Kidney (tissue), 22 donors: ENCODE measurements at places on chromosomes 4 and X.

GRCh38 chr4:71711985-71712348 lies 71.9 kb downstream of the GC start:
- DNase-seq, result no peak

DNA sequence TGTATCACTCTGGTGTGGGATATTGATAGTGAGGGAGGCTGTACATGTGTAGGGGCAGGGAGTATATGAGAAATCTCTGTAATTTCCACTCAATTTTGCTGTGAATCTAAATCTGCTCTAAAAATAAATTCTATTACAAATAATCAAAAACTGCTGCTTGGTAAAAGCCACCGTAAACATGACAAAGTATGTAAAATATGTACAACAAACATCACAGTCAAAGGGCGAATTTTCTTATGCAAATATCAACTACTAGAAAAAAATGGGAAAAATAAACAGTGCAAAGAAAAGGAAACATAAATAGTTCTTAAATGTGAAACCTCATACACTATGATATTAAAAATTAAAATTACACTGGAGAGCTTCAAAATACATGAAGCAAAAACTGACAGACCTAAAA lies 105.1 kb upstream of the DCLK2 start:
- DNase-seq, result no peak

- DNase-seq, result no peak
Measured at GRCh38 chr4:20255251-20255586, 3.5 kb downstream of the SLIT2 start.

- no peak for DNase-seq
Measured at GRCh38 chrX:16666541-16666940, 16.6 kb downstream of the S100G start.

DNA sequence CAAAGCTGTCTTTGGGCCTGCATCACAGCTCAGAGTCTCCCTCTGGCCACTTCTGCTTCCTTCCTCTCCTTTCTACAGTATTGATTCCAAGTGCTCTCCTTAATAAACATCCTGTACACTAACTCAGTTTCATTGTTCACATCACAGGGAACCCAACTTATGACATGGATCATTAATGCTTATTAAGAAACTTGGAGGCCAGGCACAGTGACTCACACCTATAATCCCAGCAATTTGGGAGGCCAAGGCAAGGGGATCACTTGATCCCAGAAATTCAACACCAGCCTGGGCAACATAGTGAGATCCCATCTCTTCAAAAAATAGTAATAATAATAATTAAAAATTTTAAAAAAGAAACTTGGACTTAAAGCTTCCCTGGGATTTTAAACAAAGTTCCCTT lies 89.2 kb upstream of the EFHC2 start:
- no peak for DNase-seq

- no peak for DNase-seq
Measured at GRCh38 chrX:153921511-153922446, 4.3 kb downstream of the ARHGAP4 start.

- DNase-seq, result no peak
Measured at GRCh38 chrX:38060331-38060878, 54.1 kb downstream of the SYTL5 start.

- no peak for DNase-seq
Measured at GRCh38 chr4:125501090-125501489, 186.3 kb downstream of the FAT4 start.
